Activated CD4-positive, alpha-beta T cell treated with anti-CD3 and anti-CD28 coated beads, Interleukin-2, amount 50 U/mL, for 4 hours (primary cell): ENCODE measurements at places on chromosomes 5 and 9.

DNA sequence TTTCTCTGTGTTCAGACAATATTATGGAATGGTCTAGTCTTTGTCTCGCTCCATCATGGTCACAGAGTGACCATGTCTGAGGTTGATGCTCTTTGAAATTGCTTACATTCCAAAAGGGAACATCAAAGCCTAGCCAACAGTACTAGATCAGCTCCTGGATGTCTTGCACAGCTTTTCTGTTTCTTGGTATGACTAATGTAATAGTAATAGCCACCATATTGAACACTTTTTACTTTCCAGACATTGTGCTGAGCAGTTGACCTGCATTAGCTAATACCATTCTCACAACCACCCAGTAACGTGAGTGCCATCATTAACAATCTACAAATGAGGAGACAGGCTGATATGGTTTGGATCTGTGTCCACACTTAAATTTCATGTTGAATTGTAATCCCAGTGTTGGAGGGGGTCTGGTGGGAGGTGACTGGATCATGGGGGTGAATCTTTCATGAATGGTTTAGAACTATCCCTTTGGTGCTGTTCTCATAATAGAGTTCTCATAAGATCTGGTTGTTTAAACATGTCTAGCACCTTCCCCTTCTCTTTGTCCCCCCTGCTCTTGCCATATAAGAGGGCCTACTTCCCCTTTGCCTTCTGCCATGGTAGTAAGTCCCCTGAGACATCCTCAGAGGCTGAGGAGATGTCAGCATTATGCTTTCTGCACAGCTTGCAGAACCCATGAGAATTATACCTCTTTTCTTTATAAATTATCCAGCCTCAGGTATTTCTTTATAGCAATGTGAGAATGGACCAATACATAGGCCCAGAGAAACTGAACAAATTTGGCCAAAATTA lies 577.5 kb upstream of the CLINT1 start:
- DNase-seq: no peak

- no peak for DNase-seq
These were observed 20.2 kb downstream of the GRAMD2B start for GRCh38 chr5:126443374-126443851.

DNA sequence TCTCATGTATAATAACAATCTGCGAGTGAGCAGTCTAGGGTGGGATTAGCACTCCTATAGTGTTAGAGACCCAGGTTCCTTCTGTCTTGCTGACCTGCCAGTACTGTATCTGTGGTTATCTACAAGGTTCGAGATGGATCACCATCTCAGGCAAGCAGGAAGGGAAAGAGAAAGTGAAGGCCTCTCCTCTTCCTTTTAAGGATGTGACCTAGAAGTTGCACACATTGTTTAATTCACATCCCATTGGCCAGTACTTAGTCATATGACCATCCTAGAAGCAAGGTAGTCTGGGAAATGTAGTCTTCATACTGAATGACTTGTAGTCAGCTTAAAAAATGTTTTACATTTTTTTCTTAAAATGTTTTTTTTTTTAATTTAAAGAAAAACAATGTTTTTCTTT lies 168.6 kb downstream of the CARTPT start:
- no peak for DNase-seq

- DNase-seq: no peak
These were observed 36.8 kb downstream of the SAXO1 start for GRCh38 chr9:18996211-18996610.

- DNase-seq: no peak
These were observed 143.3 kb upstream of the IRX2 start for GRCh38 chr5:2894736-2895135.

DNA sequence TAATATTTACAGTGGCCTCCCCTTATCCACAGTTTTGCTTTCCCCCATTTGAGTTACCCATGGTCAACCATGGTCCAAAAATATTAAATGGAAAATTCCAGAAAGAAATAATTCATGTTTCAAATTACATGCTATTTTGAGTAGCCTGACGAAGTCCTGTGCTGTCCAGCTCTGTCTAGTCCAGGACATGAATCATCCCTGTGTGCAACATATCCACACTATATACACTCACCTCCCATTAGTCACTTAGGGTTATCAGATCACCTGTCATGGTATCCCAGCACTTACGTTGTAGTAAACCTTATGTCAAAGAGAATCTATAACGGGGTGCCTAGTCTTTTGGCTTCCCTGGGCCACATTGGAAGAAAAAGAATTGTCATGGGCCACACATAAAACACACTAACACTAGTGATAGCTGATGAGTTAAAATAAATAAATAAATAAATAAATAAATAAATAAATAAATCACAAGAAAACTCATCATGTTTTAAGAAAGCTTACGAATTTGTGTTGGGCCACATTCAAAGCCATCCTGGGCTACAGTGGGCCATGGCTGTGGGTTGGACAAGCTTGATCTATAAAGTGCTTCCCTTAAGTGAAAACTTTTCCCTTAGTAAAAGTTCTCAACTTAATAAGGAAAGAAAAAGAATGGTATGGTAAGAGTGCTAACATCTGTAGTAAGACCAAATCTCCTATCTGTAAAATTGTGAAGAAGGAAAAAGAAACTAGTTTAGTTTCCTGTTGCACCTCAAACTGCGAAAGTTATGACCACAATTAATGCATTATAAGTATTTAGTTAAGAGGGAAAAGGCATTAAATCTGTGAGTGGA lies 15.9 kb upstream of the OMD start:
- no peak for DNase-seq

GRCh38 chr9:127140181-127140580 lies 17.7 kb upstream of the ANGPTL2 start:
- DNase-seq: no peak

- DNase-seq: peak; percentile 18
These were observed 77.0 kb downstream of the CYFIP2 start for GRCh38 chr5:157342822-157343402.

DNA sequence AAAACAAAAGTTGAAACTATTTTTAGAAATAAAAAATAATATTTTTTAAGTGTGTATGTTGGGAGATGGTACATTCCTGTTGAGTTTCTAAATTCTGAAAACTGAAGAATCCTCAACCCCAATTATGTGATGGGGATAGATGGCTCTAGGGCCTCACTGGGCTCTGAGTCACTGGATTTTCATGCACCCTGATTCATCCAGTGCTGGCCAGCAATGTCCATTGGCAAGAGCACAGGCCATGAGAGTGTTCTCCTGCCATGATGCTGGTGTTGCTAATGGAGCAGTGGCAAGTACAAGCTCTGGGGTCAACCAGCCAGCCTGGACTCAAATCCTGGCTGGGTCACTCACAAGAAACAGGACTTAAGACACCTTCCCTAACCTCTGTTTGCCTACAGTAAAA lies 23.3 kb downstream of the SMIM23 start:
- no peak for DNase-seq

DNA sequence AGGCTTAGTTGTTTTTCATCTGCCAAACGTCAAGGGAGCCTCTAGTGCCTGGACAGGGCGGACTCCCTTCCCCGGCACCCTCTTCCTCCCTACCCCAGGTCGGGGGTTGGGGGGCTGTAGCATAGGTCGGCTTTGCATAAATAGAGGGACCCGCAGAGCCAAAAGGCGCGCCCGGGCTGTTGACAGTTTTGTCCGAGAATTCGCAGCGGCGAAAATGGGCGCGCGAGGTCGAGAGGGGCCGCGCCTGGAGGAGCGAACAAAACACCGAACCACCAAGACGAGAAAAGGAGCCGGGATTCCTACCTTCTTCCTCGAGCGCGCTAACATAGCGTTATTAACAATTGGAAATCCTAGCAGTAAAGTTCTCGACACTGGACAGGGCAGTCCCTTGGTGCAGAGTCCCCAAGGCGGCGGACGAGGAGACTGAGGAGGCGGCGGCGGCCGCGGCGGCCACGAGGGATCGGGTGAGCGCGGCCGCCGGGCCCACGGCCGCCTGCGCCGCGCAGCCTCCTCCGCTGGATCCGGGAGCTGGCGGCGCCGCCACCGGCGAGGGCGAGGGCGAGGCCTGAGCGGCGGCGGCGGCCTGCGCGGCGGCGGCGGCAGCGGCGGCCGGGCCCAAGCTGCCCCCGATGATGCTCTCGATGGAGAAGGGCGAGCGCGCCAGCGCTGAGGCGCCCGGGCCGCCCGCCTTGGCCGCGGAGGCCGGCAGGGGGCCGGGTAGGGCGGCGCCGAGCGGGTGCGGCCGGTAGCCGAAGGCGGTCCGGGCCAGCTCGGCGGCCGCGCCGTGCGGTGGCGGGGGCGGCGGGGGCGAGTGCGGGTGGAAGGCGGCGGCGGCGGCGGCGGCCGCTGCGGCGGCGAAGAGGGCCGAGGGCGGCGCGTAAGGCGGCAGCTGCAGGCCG lies 1.7 kb downstream of the FOXD1 start:
- no peak for DNase-seq

- DNase-seq: no peak
These were observed 185.1 kb downstream of the ADAMTSL1 start for GRCh38 chr9:18658804-18659705.

GRCh38 chr9:135301271-135302263 lies 178.0 kb upstream of the PPP1R26 start:
- no peak for DNase-seq

- DNase-seq: no peak
These were observed 917.0 kb downstream of the MAT2B start for GRCh38 chr5:164422400-164422799.

DNA sequence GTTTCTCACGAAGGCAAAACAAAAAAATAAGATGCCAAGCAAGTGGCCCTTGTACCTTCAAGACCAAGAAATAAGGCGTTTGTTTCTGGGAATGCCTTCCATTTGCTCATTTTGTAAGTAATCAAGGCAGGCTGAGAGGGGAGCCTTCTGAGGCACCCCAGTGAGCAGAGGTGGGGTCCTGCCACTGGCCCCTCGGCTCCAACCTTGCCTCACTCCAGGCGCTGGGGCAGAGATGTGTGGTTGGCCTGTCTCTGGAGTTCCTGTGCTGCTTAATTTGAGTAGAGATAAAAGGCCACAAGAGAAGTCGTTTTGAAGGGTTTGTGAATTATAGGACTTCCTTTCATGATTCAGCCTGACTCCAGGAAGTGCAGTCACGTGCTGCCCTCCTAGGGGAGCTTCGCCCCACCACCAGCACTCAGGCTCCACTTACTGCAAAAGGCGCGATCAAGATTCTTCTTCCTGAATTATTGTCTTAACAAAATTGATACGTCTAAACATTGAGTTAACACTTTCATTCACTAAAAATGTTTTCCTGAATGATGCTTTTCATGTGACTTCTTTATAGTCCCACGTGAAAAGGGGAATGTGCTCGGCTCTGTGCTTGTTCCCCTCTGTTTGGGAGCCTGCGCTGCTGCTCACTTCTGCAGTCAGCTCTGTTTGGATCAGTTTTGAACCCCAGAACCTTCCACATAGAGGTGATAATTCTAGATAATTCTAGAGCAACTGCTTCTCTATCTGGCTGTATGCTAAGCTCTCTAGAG lies 13.7 kb downstream of the SYK start:
- DNase-seq: no peak

- no peak for DNase-seq
These were observed 468.5 kb downstream of the CDH9 start for GRCh38 chr5:26569929-26570258.

DNA sequence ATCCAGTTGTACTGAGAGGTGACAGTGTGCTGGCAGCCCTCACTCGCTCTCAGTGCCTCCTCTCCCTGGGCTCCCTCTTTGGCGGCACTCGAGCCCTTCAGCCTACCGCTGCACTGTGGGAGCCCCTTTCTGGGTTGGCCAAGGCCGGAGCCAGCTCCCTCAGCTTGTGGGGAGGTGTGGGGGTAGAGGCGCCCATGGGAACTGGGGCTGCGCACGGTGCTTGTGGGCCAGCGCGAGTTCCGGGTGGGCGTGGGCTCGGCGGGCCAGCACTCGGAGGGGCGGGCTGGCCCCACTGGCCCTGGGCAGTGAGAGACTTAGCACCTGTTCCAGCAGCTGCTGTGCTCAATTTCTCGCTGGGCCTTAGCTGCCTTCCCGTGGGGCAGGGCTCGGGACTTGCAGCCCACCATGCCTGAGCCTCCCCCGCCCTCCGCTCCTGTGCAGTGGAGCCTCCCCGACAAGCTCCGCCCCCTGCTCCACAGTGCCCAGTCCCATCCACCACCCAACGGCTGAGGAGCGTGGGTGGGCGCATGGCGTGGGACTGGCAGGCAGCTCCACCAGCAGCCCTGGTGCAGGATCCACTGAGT lies 342.2 kb upstream of the ZNF608 start:
- DNase-seq: no peak

DNA sequence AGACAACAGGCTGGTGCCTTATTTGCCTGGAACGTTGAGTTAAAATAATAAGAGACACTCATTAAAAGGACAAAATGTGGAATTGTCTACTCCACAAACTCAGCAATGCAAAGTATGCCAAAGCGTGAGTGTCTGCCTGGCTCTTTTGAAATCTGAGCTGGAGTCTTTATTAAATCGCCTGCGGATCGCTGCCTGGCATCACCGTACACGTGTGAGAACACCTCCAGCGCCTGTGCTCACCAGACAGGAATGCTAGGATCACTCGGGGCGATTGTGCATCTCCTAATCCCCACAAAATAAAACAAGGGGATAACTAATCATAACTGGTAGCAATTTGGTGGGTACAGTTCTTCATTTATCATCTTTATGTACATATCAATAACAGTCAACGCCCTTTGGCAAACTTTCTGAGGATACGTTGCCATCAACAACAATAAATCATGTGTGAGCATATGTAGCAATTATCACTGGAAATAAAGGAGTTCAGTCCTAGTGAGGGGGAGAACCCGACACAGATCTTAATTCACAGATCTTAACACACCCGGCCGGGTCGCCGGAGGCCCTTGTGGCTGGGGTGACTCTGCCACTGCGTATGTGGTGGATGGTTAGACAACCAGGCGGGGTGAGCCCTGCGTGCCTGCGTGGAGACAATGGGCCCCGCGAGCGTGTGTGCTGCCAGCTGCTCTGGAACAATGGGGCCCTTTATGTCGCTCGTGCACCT lies 284.9 kb upstream of the IRX1 start:
- no peak for DNase-seq

GRCh38 chr9:85742597-85742936 lies 813 bp upstream of the AGTPBP1 start:
- DNase-seq: no peak
